ENCODE measurements at places on chromosomes 2 and 18.

- DNase-seq, result no peak
Measured at GRCh38 chr18:76844742-76845477, 22.6 kb downstream of the ZNF236 start.

DNA sequence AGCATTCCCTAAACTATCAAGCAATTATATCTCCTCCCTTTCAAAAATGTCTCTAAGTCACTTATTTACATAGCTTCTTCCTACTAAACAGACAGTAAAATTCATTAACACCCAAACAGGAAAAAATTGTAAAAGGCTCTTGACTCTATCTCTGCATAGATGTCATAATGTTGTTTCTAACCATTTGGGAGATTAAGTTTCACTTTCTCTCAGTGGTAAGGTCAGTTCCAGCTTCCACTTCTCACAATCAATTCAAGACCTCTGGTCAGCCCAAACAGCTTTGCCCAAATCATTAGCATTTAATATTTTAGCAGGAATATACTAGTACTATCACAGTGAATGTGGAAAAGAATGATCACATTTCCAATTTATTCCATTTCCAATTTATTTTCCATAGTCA is 374.3 kb upstream of the MC4R start:
- DNase-seq, result no peak

- no peak for DNase-seq
Measured at GRCh38 chr2:240422658-240423329, 12.7 kb upstream of the GPC1 start.

- DNase-seq, result no peak
Measured at GRCh38 chr2:817336-818015, 133.2 kb upstream of the SNTG2 start.

- DNase-seq, result no peak
Measured at GRCh38 chr2:157281316-157281715, 23.8 kb downstream of the GALNT5 start.

DNA sequence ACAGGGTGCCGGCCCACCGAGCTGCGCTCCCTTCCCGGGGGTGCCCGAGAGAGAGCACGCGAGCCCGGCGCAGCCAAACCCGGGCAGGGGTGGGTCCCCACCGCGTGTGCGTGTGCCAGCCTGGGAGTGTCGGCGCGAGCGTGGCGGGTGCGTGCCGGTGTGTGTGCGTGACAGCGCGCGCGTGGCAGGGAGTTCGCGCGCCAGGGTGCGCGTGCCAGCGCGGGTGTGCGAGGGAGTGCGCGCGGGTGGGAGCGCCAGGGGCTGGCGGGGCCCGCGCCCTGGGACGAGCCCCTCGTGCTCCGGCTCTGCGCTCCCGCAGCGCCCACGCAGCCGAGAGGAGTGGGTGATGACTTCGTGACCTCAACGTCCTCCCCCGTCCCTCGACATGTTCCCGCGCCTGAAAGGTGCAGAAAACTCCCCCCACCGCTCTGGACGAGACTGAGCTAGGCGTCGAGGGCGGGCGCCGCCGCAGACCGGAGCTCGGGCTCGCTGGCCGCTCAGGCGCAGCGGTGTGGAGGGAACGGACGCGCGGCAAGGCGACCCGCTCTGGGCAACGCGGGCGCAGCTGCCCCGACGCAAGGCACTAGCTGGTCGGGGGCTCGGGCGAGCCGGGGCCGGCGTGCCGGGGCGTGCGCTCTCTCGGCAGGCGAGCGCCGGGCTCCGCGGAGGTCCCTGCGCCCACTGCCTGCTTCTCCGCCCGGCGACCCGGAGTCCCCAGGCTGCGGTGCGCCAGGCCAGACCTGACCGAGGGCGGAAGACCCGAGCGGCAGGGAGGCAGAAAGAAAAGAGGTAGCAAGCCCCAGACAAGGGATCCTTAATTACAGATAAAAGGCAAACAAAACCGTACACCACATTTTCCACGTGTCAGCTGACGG is 582.8 kb downstream of the ZEB2 start:
- DNase-seq, result no peak

Measured in AG04450 (cell line).